ENCODE measurements at places on chromosomes 11 and 22. TPM values are rescaled to one million over a fixed set of nuclear protein-coding genes. Genes with fewer than 3 reads are reported as not detected.
A peak's percentile ranks its signal among the peaks of the same experiment; 100 is the strongest.

GRCh38 chr11:40716344-40717130 lies 742.9 kb downstream of the LRRC4C start:
- H3K27ac ChIP-seq = peak overlapping the region; percentile 51
- no peaks in the 10 kb centered on the region for H3K27me3 ChIP-seq
- DNase-seq = no peak
- no peak overlapping the region for H3K4me3 ChIP-seq
- peaks cover 21% of the 10 kb centered on the region for H3K4me1 ChIP-seq
- no peaks in the 10 kb centered on the region for H3K36me3 ChIP-seq

GRCh38 chr11:70473186-70473872 lies 75.0 kb downstream of the CTTN start:
- no peaks in the 10 kb centered on the region for H3K4me1 ChIP-seq
- H3K27me3 ChIP-seq = no peaks in the 10 kb centered on the region
- no peak overlapping the region for H3K4me3 ChIP-seq
- no peak overlapping the region for H3K27ac ChIP-seq
- DNase-seq = no peak
- no peaks in the 10 kb centered on the region for H3K36me3 ChIP-seq

- no peaks in the 10 kb centered on the region for H3K27me3 ChIP-seq
- DNase-seq = no peak
- H3K4me3 ChIP-seq = no peak overlapping the region
- H3K36me3 ChIP-seq = no peaks in the 10 kb centered on the region
Measured at GRCh38 chr11:16806791-16807190, 68.3 kb downstream of the C11orf58 start.

- no peak overlapping the region for H3K4me3 ChIP-seq
- no peak for DNase-seq
- H3K27me3 ChIP-seq = no peaks in the 10 kb centered on the region
- H3K4me1 ChIP-seq = peaks cover 7% of the 10 kb centered on the region
- H3K27ac ChIP-seq = no peak overlapping the region
- no peaks in the 10 kb centered on the region for H3K36me3 ChIP-seq
Measured at GRCh38 chr11:34261820-34262219, 96.0 kb downstream of the ABTB2 start.

DNA sequence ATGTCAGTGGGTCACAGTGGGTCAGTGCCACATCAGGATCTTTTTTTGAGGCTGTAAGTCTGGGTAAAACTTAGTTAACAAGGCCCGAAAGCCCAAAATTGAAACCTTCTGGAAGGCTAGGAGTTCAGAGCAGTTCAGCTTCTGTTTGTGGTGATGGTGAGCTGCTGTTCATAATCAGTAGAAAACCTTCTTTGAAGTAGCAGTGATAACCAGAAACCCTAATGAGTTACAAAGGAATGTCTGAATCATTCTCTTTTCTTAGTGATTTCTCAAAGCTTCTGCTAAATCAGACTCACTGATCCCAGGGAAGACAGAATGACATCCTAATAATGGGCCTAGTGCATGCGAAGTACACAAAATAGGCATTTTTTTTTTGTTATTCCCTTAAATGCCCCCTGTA lies 124.7 kb downstream of the PARVA start:
- no peaks in the 10 kb centered on the region for H3K36me3 ChIP-seq
- H3K4me1 ChIP-seq = no peaks in the 10 kb centered on the region
- H3K27me3 ChIP-seq = no peaks in the 10 kb centered on the region
- no peak overlapping the region for H3K27ac ChIP-seq

DNA sequence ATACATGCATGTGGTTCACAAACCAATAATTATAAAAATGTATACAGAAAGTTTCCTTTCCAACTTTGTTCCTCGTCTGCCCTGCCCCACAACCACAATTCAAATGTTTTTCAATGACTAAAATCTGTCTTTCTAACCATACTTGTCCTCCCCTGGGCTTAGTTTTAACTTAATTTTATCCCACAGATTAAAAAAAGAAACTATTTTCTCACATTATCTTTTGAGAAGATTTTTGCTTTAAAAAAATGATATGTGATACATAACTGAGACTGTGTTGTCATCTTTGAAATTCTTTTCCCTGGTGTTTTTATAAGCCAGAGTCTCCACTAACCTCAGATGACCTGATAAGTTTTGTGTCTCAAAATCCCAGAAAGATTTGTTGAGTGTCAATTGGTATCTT lies 79.0 kb downstream of the FDX1 start:
- H3K27me3 ChIP-seq = no peaks in the 10 kb centered on the region
- H3K4me1 ChIP-seq = peaks cover 4% of the 10 kb centered on the region
- no peaks in the 10 kb centered on the region for H3K36me3 ChIP-seq
- H3K27ac ChIP-seq = no peak overlapping the region
- H3K4me3 ChIP-seq = no peak overlapping the region

GRCh38 chr11:95835768-95836488 lies 45.6 kb downstream of the CEP57 start:
- H3K27me3 ChIP-seq = no peaks in the 10 kb centered on the region
- peaks cover 35% of the 10 kb centered on the region for H3K36me3 ChIP-seq
- no peaks in the 10 kb centered on the region for H3K4me1 ChIP-seq
- no peak overlapping the region for H3K4me3 ChIP-seq

DNA sequence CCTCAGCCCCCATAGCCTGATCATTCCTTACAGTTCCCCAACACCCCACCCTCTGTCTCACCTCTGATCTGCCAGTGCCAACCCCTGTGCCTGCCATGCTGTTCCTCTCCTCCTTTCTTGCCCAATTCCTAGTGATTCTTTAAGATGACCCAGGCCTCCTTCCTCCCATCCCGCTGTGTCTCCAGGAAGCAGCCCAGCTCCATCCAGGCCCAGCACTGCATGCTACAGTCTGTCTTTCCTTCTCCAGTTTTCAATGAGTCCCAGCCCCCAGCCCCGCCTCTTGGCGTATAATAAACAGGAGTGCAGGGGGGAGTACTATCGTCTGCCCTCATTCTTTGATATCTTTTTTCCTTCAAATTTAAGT lies 12.3 kb downstream of the LTBP3 start:
- no peak for DNase-seq
- peak overlapping the region; percentile 51 for H3K4me3 ChIP-seq
- H3K4me1 ChIP-seq = peaks cover 7% of the 10 kb centered on the region
- H3K27ac ChIP-seq = peak overlapping the region; percentile 94

DNA sequence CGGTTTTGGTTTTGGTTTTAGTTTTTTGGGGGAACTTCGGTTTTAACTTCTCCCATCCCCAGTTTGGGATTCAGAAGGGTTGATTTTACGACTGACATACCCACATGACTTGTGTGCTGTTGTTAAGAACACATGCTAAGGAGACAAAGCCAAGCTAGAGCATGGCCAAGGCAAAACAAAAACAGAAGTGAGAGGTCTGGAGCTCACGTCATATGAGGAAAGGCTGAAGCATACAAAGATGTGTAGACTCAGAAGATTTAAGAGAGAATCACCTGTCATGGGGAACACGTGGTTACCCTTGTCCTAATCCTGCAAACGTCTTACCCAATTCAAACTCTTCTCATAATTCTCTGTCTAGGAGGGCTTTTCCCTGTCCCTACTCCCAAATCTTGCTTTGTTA lies 465.0 kb downstream of the FAM181B start:
- DNase-seq = no peak
- H3K36me3 ChIP-seq = no peaks in the 10 kb centered on the region
- no peak overlapping the region for H3K27ac ChIP-seq
- no peak overlapping the region for H3K4me3 ChIP-seq

- H3K27ac ChIP-seq = no peak within 1 kb of the TSS
- no peaks in the 10 kb centered on the region for H3K27me3 ChIP-seq
- peak within 1 kb of the TSS; percentile 67 for H3K4me3 ChIP-seq
- H3K36me3 ChIP-seq = peaks cover 3% of the 10 kb centered on the region
- peak; percentile 84 for DNase-seq
Measured at GRCh38 chr11:64251016-64251752, at the start of gene PLCB3. Gene PLCB3 (plus strand): TSS chr11:64251530. CDS start chr11:64251650, 120 bp downstream.

DNA sequence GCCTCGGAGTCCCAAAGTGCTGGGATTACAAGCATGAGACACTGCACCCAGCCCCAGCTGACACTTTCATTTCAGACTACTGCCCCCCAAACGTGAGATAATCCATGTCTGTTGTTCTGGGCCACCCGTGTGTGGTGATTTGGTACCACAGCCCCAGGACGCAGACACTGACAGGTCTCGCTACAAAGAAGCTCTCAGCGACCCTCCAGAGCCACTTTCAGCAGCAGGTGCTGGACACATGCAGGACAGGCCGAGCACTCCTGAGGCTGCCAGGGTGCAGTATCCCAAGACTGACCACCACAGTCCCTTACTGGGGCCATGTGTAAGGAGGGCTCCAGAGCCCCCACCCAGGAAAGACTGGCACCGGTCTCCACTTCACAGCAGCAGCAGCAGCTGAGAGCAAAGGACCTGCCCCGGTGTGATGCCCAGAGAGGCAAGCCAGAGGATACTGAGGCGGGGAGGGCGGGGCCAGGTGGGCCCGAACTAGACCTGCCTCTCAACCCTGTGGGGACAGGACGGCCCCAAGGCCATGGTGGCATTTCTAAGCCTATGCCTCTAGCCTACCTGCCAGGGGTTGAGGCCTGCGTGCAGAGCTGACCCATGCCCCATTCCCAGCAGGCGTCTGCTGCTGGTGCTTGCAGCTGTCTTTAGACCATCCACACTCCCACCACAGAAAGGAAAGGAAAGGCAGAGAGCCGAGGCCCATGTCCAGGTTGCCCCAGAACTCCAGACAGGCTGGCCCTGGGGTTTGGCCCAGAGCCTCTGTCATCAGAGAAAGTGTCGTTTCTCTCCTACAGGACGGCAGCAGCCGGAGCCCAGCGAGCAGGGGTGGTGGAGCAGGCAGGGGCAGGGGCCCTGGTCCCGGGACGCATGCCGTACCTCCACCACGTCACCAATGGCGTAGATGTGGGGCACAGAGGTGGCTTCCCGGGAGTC lies 28.0 kb upstream of the GNB1L start:
- no peak overlapping the region for H3K27ac ChIP-seq
- no peaks in the 10 kb centered on the region for H3K36me3 ChIP-seq
- H3K4me1 ChIP-seq = no peaks in the 10 kb centered on the region
- no peaks in the 10 kb centered on the region for H3K27me3 ChIP-seq
- DNase-seq = no peak

DNA sequence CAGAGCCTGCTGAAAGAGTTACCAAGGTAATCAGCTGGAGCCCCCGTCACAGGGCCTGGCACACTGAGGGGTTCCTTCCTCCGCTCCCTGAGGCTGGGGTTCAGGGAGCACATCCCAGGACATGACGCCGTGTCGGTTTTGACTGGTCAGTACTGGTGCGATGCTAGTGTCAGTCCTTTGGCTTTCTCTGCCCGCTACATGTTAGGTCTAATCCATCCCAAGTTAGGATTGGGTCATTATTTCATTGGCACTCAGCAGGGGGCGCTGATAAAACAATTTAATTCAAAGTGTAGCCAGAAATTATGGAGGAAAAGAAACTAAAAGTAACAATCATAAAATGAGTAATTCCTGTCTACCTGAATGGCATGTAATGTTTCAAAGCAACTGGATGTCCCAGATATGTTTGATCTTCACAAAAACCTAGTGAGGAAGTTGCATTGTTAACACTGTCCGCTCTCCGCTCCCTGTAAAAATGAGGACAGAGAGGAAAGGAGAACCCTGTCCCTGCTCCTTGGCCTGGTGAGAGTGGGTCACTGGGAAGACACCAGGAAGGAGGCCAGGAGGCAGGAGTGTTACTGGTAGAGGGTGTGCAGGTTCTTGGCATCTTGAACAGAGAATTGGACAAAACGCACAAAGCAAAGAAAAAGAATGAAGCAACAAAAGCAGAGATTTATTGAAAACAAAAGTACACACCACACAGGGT lies 27.1 kb downstream of the TSKU start:
- no peaks in the 10 kb centered on the region for H3K36me3 ChIP-seq
- no peaks in the 10 kb centered on the region for H3K27me3 ChIP-seq
- peaks cover 8% of the 10 kb centered on the region for H3K4me1 ChIP-seq
- H3K4me3 ChIP-seq = no peak overlapping the region
- peak overlapping the region; percentile 37 for H3K27ac ChIP-seq

DNA sequence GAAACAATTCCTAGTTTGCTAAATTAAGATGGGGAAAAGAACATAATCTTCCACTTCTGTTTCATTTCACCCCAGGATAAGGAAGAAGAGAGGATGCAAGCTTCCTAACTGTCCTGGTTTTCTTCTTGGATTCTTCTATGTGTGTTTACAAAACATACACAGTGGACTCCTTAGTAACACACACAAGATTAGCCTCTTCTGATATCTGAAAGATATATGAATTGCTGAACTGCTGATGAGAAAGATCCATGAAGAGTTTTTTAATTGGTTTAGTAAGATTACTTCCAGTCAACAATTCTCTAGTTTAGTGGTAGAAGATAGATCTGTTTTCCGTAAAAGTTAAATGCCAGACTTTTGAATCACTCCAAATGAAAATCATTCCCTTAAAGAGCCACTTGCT lies 86.8 kb downstream of the WT1 start:
- no peaks in the 10 kb centered on the region for H3K4me1 ChIP-seq
- DNase-seq = no peak
- no peaks in the 10 kb centered on the region for H3K36me3 ChIP-seq
- H3K27me3 ChIP-seq = no peaks in the 10 kb centered on the region
- H3K4me3 ChIP-seq = no peak overlapping the region

DNA sequence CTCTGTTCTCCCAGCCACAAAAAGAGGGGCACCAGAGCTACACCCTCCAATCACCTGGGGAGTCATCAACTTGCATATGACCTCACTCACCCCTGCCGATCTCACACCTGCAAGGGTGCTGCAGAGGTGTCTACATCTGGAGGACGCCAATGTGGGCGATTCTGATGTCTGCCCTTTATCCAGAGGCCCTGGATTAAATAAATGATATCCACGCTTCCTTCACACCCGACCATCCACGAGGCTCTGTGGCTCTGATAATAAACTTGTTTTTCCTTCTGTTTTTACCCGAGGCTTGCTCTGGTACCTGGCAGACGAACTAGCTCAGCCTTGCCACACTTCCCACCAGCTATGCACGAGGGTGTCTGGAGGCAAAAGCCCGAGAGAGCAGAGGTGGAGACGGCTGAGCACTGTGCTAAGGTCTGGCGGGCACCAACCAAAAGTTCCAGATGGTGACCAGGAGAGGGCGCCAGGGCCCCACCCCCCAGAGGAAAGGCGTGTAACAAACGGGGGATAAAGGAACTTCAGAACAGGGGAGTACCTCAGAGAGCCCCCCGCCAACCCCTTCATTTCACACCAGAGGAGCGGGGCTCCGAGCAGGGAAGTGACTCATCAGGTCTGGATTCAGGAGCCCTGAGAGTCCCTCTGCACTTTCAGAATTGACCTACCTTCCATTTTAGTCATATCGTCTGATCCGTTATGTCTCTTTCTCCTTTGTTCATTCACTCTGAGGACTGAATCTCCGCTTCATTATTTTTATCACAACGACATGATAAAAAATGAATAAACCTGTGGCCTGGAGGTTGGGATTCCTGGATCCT lies 13.5 kb downstream of the SCN3B start:
- H3K36me3 ChIP-seq = no peaks in the 10 kb centered on the region
- no peaks in the 10 kb centered on the region for H3K4me1 ChIP-seq
- H3K27me3 ChIP-seq = no peaks in the 10 kb centered on the region

The GAB4 gene
- not detected for polyA plus RNA-seq

The SDHD gene
- polyA plus RNA-seq = 277 TPM

The KRTAP5-7 gene
- polyA plus RNA-seq = not detected

The DERL3 gene
- 3.3 TPM for polyA plus RNA-seq

The POTEH gene
- polyA plus RNA-seq = not detected

The OR52M1 gene
- not detected for polyA plus RNA-seq

The DGCR6 gene
- polyA plus RNA-seq = 1.3 TPM

The PRODH gene
- polyA plus RNA-seq = 1.6 TPM

The MS4A3 gene
- 0.22 TPM for polyA plus RNA-seq

The CERK gene
- 10.7 TPM for polyA plus RNA-seq

The MS4A8 gene
- 0.08 TPM for polyA plus RNA-seq

The OR52A1 gene
- polyA plus RNA-seq = not detected

The NOL12 gene
- polyA plus RNA-seq = 11.6 TPM

Measured in liver (tissue), 10 donors.